Stimulated activated CD4-positive, alpha-beta T cell treated with anti-CD3 and anti-CD28 coated beads, Interleukin-4, amount 100 ng/mL, for 1 hour (primary cell): ENCODE measurements at places on chromosomes 5 and 9.

DNA sequence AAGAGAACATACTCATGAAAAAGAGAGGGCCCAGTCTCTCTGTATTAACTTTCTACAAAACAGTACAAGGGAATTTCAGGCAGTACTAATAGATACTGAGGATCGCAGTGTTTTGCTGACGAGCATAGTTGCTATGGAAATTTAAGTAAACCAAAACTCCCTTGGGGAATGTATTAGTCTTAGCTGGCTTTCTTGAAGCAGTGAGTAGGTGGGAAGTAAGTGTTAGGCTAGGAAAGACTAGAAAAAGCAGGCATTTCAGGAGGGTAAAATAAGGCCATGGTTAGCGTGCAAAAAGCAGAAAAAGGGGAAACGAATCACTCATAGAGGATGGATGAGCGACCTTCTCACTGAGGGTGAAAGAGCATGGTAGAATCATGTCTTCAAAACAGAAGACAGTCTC, 84.3 kb upstream of the ACTBL2 start:
- no peak for DNase-seq

GRCh38 chr9:134858051-134858841, 22.4 kb upstream of the FCN2 start:
- no peak for DNase-seq

GRCh38 chr9:117160254-117160653, 254.6 kb downstream of the ASTN2 start:
- DNase-seq = no peak

GRCh38 chr5:170386743-170387395, 2.3 kb downstream of the KCNMB1 start:
- DNase-seq = no peak

GRCh38 chr5:137858954-137859353, 8.7 kb upstream of the MYOT start:
- no peak for DNase-seq

DNA sequence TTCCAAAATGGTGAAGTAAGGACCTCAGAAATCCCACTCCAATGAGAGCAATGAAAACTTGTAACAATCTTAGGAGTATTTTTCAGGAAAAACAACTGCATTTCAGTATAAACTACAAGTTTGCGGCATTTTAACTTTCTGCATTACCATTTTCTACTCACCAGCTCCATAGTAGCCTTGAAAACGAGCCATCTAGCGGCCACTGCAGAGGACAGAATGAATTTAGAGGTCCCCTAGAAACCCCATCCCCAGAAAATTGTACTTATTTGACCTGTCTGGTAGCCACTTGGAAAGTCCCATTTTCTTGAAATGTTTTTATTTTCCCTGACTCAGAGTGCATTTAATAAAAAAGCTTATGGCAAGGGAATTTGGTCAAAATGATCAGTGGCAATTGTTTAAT, 205.4 kb upstream of the ITGA1 start:
- no peak for DNase-seq

- DNase-seq = no peak
Observed at GRCh38 chr9:36150574-36151315, 14.2 kb downstream of the GLIPR2 start.

GRCh38 chr9:35996358-35996970, 38.5 kb upstream of the OR2S2 start:
- DNase-seq = no peak

GRCh38 chr5:66645039-66645438, 48.8 kb downstream of the MAST4 start:
- no peak for DNase-seq

DNA sequence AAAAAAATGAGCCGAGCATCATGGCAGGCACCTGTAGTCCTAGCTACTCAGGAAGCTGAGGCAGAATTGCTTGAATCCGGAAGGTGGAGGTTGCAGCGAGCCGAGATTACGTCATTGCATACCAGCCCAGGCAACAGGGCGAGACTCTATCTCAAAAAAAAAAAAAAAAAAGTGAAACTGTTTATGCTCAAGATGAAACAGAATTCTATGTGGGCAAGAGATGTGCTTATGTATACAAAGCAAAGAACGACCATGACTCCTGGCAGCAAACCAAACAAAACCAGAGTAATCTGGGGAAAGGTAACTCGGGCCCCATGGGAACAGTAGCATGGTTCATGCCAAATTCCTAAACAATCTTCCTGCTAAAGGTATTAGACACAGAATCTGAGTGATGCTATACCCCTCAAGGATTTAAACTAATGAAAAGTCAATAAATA, 32.6 kb upstream of the PLAC8L1 start:
- DNase-seq = no peak

DNA sequence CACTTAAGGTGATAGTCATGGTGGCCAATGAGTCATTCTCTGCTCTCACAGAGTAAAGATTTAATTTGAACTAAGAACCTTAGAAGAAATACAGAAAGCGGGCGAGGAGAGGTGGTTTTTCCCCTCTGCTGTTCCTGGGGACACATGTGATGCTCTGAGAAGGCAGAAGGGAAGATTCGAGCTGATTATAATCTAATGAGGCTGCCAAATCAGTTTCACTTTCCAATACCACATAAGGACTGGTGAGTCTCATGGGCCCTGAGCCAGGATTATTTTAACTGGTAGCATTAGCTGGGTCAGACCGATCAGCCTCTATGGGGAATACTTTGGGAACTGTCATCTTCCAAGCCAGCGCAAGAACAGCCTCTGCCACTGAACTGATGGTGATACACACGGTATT, 116.5 kb downstream of the SLC1A3 start:
- no peak for DNase-seq

- DNase-seq = no peak
Observed at GRCh38 chr5:135839566-135839965, 5.1 kb downstream of the SLC25A48 start.

DNA sequence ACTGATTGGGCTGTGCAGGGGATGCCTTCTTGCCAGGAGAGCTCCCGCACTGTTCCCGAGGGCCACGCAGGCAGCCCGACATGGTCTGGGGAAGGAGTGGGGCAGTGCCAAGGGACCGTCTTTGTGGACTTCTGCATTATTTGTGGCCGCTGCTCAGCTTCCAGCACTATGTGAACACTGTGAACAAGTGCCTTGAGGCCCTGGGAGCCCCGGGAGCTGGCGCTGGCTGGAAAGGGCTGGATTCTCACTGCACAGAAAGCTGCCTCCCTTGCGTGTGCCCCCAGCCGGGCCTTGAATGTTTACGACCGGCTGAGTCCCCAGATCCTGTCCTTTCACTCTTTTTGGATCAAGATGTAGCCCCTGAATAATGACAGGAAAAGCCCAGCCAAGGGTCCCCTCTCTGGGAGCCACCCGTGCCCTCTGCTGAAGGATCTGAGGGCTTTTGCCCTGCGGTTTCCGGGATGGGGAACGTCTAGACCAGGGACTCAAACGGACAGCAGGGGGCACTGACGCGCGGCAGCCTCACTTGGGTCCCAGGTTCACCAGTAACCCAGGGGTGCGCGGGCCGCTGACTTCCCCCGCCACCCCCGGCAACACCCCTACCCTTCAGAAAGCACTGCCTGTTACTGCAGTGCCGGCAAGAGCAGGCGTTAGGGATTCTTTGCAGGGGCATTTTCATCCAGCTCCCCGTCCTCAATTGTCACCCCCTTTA, 98.9 kb upstream of the FCN2 start:
- DNase-seq = no peak

DNA sequence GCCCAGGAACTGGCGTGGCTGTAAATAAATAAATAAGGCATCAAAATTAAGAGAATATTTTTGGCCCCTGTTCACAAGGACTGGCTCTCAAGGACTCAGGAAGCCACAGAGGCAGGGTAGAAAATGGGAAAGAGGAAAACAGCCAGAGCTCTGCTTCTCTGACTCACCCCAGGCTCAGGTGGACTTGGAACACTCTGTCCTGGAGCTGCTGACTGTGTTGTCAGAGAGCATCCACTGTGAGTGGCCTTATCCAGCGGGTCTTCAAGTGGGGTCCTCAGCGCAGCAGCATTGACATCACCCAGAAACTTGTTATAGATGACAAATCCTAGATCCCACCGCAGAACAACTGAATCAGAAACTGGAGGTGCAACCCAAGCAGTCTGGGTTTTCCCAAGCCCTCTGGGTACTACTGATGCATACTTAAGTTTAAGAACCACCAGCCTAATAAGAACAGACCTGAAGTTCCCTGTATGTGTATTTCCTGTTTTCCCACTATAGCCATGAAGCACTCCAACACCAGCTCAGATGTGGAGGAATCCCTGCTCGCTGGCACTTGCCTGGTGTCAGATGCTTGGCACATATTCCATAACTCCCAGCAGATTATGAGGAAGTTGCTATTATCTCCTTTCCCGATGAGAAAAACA, 20.5 kb downstream of the ADRA1B start:
- DNase-seq = no peak

- DNase-seq = no peak
Observed at GRCh38 chr5:169300468-169301385, at the start of gene SLIT3. Gene SLIT3 (minus strand): TSS chr5:169301139. CDS start chr5:169300709, 430 bp downstream.

GRCh38 chr9:112531666-112532282, 45.1 kb downstream of the KIAA1958 start:
- no peak for DNase-seq
